ENCODE measurements at places on chromosomes 6 and 20.

GRCh38 chr6:107173779-107174178 is 58.5 kb upstream of the BEND3 start:
- no peak for DNase-seq

DNA sequence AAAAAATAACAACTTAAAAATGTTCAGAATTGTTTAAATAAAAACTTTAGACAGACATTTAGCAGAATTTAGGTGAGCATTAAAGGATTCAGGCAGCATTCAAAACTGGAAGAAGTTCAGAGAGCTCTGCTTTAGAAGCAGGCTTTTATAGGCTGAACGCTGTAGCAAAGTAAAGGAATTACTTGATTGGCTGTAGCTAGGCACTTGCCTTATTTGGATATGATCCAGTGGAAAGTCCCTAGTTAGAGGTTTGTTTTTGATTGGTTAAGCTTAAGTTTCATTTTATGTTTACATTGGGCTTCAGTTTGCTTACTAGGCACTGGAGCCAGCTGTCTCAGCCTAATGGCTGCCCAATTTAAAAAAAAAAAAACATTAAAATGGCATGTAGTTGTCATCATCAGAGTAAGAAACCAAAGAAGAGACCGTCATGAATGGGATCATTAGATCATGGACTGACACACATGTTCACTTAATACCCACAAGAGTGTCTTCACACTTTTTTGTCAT is 65.1 kb downstream of the CBFA2T2 start:
- no peak for DNase-seq

DNA sequence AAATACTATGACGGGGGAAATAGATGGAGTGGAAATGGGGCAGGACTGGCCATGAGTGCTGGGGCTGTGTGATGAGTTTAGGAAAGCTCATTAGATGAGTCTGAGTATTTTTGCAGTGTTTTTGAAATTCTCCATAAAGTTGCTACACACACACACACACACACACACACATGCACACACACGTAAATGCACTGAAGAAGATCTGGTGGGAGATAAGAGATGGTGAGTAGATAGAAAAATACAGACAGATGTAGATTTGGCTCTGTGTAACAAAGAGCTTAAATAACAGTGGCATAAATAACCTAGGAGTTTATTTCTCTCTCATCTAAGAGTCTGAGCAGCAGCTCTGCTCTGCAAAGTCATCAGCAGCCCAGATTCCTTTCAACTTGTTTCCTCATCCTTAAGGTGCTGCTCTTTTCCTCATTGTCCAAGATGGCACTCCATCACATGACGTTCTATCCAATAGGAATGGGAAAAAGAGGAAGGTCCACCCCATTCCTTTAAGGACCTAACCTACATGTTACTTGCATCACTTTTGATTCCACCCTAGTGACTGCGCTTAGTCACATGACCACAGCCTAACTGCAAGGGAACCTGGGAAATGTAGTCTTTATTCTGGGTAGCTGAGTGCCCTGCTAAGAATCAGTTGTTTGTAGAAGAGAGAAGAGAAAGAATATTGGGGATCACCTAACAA is 76.4 kb downstream of the EYA2 start:
- no peak for DNase-seq

DNA sequence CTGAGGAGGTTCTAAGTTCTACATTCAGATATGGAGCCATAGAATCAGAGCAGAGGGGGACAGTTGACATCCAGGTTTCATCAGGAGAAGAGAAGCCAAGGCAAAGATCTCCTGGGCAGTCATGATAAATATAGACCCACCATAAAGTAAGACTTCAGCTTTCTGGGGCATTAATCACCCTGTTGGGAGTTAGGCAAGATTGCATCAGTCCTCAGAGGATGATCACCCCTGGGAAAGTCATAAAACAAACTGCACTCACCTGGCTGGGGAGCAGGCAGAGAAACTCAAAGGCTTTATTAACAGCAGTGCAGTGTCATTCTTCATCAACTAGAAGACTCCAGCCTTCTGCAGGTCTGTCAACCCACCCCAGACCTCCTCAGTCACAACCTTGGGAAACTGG is 301.3 kb upstream of the JARID2 start:
- DNase-seq = no peak

GRCh38 chr6:147063469-147064031 is 140.7 kb upstream of the STXBP5 start:
- no peak for DNase-seq

GRCh38 chr20:35257175-35257909 is 20.6 kb downstream of the MMP24OS start:
- DNase-seq = no peak

DNA sequence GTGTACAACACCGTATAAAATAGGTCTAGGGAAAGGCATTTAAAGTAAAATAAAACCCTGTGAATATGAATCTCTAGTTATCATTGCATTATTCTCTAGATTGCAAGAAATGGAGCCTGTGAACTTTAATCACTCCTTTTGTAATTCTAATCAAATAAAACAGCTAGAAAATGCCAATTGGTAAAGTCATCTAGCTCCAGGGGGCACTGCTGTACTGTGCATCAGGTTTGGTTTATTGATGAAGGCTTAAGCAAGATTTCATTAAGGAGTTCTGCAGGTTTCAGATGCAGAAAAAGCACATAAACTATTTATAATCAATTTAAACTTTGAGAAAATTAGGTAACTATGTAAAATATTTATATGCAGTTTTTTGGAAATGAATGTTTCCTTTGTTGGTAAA is 645.0 kb downstream of the PHF3 start:
- DNase-seq = no peak

DNA sequence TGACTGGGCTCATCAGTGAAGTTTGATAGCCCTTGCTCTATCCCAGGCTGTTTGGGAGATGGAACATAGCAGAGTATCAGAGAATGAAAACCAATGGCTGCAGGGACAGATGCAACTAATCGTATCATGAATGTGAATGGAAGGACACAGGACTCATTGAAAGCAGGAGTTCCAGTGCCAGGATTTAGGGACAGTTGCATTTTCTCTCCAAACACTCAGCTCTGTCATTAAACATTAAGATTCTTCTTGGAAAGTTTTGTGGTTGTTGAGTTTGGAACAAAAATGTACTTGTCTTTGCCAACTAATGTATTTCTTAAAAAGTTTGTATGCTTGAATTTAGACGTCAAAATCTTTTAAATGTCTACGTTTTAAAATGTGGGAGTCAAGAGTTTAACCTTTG is 31.0 kb upstream of the GSTA5 start:
- no peak for DNase-seq

- DNase-seq = no peak
Observed at GRCh38 chr20:20251317-20251716, 116.6 kb upstream of the INSM1 start.

DNA sequence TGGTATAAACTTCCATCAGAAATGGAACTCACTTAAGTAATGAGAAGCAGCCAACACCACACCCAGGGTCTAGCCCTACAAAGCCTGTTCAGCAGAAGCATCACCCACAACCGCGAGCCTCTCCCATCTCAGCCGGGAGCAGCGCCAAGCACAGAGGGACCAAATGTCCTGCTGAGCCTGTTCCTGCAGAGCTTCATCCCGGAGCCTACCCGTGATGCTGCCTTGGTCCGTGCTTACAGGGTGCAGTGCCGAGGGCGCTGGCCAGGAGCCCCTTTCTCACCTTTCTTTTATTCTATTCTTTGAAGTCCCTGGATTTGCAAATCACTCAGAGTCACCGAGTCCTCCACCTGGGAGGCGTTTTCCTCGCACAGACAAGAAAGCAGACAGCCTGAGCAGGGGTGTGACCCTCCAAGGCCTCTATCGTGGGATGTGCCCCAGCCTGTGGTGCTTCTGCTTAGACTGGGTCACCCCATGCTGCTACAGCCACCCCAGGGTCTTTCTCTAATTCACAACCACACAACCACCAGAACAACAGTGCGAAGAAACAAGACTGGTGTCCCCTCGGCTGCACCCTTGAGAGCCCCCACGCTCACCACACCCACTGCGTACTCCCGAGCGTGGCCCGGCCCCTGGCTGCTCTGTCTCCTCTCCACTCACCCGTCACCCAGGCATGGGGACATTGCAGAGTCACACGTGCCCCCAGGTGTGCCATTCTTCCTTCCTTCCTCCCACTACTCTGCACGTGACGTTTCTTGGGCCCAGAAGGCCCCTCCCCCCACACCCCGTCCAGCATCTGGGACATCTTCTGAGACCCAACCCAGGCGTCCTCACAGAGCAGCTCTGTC is 92.2 kb upstream of the MPC1 start:
- DNase-seq = no peak

- DNase-seq = no peak
Observed at GRCh38 chr6:158085261-158086053, 82.6 kb downstream of the SERAC1 start.

DNA sequence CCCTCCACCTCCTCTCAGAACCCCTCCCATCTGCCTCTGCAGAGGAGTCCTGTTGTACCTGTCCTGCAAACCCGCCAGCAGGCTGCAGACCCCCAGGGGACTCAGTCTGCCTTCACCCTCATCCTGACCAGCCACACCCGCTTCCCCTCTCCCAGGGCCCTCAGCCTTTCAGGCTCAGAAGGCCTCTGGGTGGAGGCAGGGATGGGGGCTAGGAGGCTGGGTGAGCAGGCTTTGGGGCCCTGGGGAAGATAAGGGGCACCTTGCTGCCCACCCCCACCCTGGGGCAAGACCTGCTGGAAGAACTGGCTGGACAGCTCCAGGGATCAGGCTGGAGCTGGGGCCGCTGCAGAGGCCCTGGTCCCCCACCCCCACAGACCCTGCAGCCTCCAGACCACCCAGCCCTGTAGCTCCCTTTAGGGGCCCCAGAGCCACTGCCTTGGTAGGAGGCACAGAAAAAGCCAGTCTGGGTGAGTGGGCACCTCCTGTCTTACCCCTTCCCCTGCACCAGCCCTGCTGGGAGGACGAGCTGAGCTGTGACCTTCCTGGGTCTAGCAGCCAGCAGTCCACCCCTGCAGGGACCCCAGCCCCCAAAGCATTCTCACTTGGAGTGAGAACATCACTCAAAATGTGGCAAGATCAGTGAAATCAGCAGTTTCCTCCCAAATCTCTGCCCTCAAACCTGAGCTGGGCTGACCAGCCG is 5.2 kb downstream of the TEAD3 start:
- DNase-seq = no peak

DNA sequence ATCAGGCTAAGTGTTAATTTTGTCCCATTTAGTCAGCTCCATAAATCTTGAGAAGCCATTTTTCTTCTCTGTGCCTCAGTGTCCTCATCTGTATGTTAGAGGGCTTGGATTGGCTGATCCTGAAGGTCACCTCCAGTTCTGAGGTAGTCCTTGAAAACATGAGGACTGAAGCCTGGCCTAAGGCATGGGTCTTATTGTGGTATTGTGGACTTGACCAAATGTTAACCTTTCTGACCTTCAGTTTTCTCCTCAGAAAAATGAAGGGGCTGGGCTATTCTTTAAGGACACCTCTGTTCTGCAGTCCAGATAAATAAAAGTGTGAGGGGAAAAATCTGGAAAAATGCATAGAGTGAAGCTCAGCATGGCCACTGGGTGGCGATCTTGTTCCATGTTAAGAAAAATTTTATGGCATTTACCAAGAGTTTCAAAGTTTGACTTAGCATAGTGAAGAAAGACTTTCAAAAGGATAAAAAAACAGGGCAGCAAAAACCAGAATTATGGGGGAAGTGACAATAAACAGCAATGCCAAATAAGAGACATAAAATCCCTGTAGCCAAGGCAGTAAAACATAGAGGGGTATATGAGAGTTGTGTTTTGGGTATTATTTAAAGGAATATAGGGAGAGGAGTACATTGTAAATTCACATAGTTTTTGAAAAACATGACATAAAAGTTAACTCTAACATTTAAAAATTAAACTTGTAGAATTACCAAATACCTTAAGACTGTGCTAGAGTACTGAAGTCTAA is 13.2 kb upstream of the TFB1M start:
- no peak for DNase-seq

- DNase-seq = peak; percentile 32
Observed at GRCh38 chr20:1900321-1900801, 5.2 kb downstream of the SIRPA start.

All from D721Med (cell line).